A172 (cell line): ENCODE measurements at places on chromosomes 1 and 21. TPM values are rescaled to one million over a fixed set of nuclear protein-coding genes. Genes with fewer than 3 reads are reported as not detected.
A peak's percentile ranks its signal among the peaks of the same experiment; 100 is the strongest.

GRCh38 chr1:201145132-201145531 is 9.1 kb downstream of the TMEM9 start:
- no peak for DNase-seq

GRCh38 chr1:2646837-2647236 is 14.0 kb upstream of the MMEL1 start:
- no peak for DNase-seq

- DNase-seq: no peak
Measured at GRCh38 chr1:67833602-67833940, 304 bp upstream of the GNG12 start.

Gene NTRK1
- total RNA-seq: 0.16 and 0.24 TPM in 2 replicates

Gene NTMT2
- not detected in 2 replicates for total RNA-seq

GRCh38 chr21:25682382-25682781 is 43.3 kb downstream of the JAM2 start:
- DNase-seq: no peak

- no peak for DNase-seq
Measured at GRCh38 chr1:232308616-232309015, 321.3 kb downstream of the SIPA1L2 start.

DNA sequence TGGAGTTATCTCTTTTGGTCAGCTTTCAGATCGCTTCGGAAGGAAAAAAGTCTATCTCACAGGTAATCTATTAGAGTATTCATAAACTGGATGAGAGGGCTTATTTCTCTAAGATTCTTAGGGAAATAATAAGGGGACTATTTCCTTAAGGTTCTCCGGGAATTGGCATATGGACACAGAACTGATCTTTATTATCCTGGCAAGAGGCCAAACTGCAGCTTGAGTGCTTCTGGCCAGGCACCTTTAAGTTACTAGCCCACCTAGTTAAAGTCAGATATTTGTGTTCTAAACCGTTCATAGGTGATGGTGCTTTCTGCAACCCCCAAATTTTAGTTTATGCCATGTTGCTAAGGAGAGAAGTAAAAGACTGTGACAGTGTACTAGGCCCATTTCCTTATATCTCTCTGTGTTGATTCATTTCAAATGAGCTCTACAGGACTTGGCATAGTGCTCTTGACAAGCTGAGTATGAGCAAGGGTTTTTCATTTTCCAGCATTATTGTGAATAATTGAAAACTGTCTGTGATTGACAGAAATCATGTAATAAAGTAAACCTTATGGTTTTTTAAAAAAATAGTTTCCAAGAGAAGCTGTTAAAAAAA is 43.4 kb downstream of the SLC22A15 start:
- DNase-seq: no peak

Gene CASQ2
- not detected in 2 replicates for total RNA-seq

Gene LRRIQ3
- 2.7 and 3.0 TPM in 2 replicates for total RNA-seq

Gene C1QTNF12
- total RNA-seq: not detected in 2 replicates

DNA sequence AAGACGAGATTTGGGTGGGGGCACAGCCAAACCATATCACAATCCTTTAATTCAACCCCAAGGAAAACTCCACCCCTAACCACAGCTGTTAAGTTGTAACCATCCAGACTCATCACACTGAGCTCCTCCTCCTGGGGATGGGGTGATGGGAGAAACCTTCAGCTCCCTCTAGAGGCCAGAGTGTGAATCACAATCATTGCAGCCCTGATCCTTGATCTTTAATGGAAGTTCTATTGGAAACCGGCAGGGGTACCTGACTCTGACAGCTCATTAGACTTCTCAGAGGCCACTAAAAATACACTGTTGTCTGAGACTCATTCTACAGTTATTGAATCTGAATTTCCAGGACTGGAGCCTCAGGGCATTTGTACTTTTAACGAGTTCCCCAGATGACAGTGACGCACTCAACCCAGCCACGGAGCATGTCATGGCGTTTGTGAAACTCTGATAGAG is 127.2 kb downstream of the IGSF21 start:
- DNase-seq: peak; percentile 66
